Activated naive CD8-positive, alpha-beta T cell treated with anti-CD3 and anti-CD28 coated beads for 36 hours (primary cell): ENCODE measurements at places on chromosomes 7 and 10. TPM values are rescaled to one million over a fixed set of nuclear protein-coding genes. Genes with fewer than 3 reads are reported as not detected.

The NUTM2B gene
- total RNA-seq = 0.94 TPM

The GTF2IRD2 gene
- 4.1 TPM for total RNA-seq

The H2BK1 gene
- total RNA-seq = not detected

The TBX20 gene
- total RNA-seq = not detected

GRCh38 chr7:84230491-84230890 lies 35.9 kb upstream of the SEMA3A start:
- H3K4me3 ChIP-seq = no peak overlapping the region
- no peaks in the 10 kb centered on the region for H3K4me1 ChIP-seq
- no peak for DNase-seq
- no peak overlapping the region for H3K27ac ChIP-seq
- H3K27me3 ChIP-seq = no peaks in the 10 kb centered on the region
- no peaks in the 10 kb centered on the region for H3K36me3 ChIP-seq

GRCh38 chr7:28695300-28696295 lies 262.5 kb downstream of the TRIL start:
- H3K27ac ChIP-seq = no peak overlapping the region
- peaks cover 4% of the 10 kb centered on the region for H3K4me1 ChIP-seq
- H3K36me3 ChIP-seq = no peaks in the 10 kb centered on the region
- H3K27me3 ChIP-seq = no peaks in the 10 kb centered on the region
- no peak overlapping the region for H3K4me3 ChIP-seq
- no peak for DNase-seq

DNA sequence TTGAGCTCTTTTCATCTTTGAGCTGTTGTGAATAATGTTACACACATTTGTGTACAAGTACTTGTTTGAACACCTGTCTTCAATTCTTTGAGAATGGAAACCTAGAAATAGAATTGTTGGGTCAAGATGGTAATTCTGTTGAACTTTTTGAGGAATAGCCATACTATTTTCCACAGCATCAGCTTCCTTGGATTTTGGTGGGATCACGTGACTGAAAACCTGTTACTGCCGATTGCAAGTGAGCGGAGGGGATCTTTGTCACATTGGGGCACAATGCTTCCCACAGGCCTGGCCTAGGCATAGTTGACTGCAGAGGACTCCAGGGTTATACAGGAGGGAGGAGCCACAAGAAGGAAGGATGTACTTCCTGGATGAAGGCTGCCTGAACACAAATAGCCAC lies 21.3 kb upstream of the CACUL1 start:
- H3K27ac ChIP-seq = no peak overlapping the region
- H3K27me3 ChIP-seq = no peaks in the 10 kb centered on the region
- peaks cover 4% of the 10 kb centered on the region for H3K36me3 ChIP-seq
- no peak for DNase-seq
- no peaks in the 10 kb centered on the region for H3K4me1 ChIP-seq
- H3K4me3 ChIP-seq = no peak overlapping the region

- no peaks in the 10 kb centered on the region for H3K27me3 ChIP-seq
- H3K27ac ChIP-seq = no peak overlapping the region
- no peak overlapping the region for H3K4me3 ChIP-seq
- peaks cover 36% of the 10 kb centered on the region for H3K4me1 ChIP-seq
- DNase-seq = no peak
- H3K36me3 ChIP-seq = peaks cover 14% of the 10 kb centered on the region
Observed at GRCh38 chr10:17225808-17226207, 2.2 kb upstream of the VIM start.

- peaks cover 8% of the 10 kb centered on the region for H3K4me1 ChIP-seq
- H3K27ac ChIP-seq = no peak overlapping the region
- H3K4me3 ChIP-seq = no peak overlapping the region
- no peaks in the 10 kb centered on the region for H3K27me3 ChIP-seq
Observed at GRCh38 chr10:50367732-50368131, 116.4 kb upstream of the ASAH2 start.

GRCh38 chr7:108486291-108486966 lies 30.2 kb upstream of the NRCAM start:
- H3K36me3 ChIP-seq = peaks cover 4% of the 10 kb centered on the region
- no peak for DNase-seq
- no peak overlapping the region for H3K4me3 ChIP-seq

DNA sequence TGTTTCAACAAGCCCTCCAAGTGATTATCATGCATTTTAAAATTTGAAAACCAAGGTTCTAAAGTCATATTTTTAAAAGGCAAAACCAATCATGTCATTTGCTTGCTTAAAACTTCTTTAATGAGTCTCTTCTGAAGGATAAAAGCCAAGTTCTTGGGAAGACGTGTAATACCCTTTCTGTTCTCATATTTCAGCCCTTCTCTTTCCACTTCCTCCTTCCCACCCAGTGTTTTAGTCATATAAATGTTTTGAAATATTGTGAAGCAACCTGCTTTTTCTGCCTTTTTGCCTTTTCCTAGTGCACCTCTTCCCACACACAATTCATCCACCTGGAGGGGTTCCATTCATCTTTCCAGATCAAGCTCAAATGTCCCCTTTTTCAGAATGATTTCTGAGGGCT lies 211.1 kb upstream of the LRRTM3 start:
- H3K27ac ChIP-seq = no peak overlapping the region
- H3K4me3 ChIP-seq = no peak overlapping the region
- H3K27me3 ChIP-seq = no peaks in the 10 kb centered on the region
- DNase-seq = no peak

DNA sequence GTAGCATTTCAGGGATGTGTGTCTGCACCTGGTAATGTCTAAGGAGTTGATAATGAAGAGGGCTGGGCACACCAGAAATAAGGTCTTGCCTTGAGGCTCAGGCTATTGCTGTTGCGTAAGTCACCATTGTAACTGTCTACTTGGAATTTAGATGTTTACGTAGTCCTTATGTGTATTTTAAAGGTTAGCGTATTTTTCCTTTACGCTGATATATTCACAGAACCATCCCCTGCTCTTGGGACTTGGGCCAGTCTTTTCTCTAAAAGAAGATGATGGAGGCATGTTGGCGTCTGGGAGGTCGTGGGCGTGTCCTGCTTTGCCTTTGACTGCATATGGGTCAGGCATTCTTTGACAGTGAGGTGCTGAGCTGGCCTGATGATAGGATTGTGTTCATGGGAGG lies 14.7 kb downstream of the WDR37 start:
- H3K4me1 ChIP-seq = peaks cover 42% of the 10 kb centered on the region
- no peak overlapping the region for H3K27ac ChIP-seq
- H3K4me3 ChIP-seq = no peak overlapping the region
- peaks cover 10% of the 10 kb centered on the region for H3K36me3 ChIP-seq
